ENCODE measurements at places on chromosomes 11 and 22. TPM values are rescaled to one million over a fixed set of nuclear protein-coding genes. Genes with fewer than 3 reads are reported as not detected.

The GRIK4 gene
- total RNA-seq, result 0.06 TPM

The POU2AF3 gene
- total RNA-seq, result not detected

The MAPK8IP1 gene
- 8.9 TPM for total RNA-seq

The OR52A5 gene
- total RNA-seq, result not detected

The KCTD14 gene
- total RNA-seq, result 2.0 TPM

The GLYATL1 gene
- total RNA-seq, result not detected

The ZBTB16 gene
- total RNA-seq, result 6.9 TPM

The PYGM gene
- not detected for total RNA-seq

The RNF26 gene
- 19.4 TPM for total RNA-seq

The KCNJ1 gene
- total RNA-seq, result not detected

The PRSS23 gene
- 282 TPM for total RNA-seq

The OR5P2 gene
- not detected for total RNA-seq

The RAC2 gene
- 126 TPM for total RNA-seq

The DDI1 gene
- total RNA-seq, result not detected

The BIK gene
- total RNA-seq, result 0.58 TPM

The CSRP3 gene
- total RNA-seq, result not detected

The OR52A1 gene
- total RNA-seq, result not detected

The TMEM80 gene
- total RNA-seq, result 25.1 TPM

The TMPRSS13 gene
- total RNA-seq, result 0.06 TPM

The MIOX gene
- not detected for total RNA-seq

The PATE2 gene
- total RNA-seq, result 0.93 TPM

The CTSF gene
- total RNA-seq, result 55.9 TPM

The CD3D gene
- not detected for total RNA-seq

The FGF19 gene
- total RNA-seq, result not detected

The AGBL2 gene
- total RNA-seq, result not detected

The MCAT gene
- 23.6 TPM for total RNA-seq

All from glomerular endothelial cell (primary cell).